ENCODE measurements at places on chromosomes 1 and 21.

DNA sequence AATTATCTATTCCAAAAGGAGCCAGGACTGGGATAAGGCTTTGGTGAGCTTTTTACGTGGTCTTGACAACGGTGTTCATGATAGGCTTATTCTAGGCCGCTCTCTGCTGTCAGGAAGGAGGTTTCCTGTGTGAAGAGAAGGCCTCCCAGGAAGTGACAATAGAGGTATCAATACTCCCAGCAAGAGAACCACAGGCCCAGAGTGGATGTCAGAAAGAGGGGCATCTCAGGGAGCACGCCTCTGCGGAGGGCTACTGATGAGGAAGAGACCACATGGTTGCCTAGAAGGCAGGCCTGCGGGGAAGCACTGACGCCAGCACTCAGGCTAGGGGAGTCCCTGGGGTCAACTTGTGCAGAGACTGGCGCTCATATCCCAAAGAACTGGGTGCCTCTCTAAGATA is 60.4 kb downstream of the ITPKB start:
- no peak for DNase-seq

- no peak for DNase-seq
These were observed 8.8 kb upstream of the OBSCN start for GRCh38 chr1:228198977-228199590.

- no peak for DNase-seq
These were observed 152.2 kb upstream of the RUNX1 start for GRCh38 chr21:35201288-35201687.

GRCh38 chr1:9127395-9128165 is 1.3 kb downstream of the GPR157 start:
- DNase-seq = no peak

- no peak for DNase-seq
These were observed 80.4 kb upstream of the GCLM start for GRCh38 chr1:93989601-93990000.

- DNase-seq = peak; percentile 48
These were observed 8.9 kb downstream of the VPS26C start for GRCh38 chr21:37257967-37258877.

GRCh38 chr1:13766592-13767564 is 66.9 kb downstream of the PRDM2 start:
- no peak for DNase-seq

GRCh38 chr1:160795951-160796383 is at the start of gene LY9:
LY9 (plus strand) TSS chr1:160796174; CDS start chr1:160796188, 14 bp downstream.
- DNase-seq = no peak

DNA sequence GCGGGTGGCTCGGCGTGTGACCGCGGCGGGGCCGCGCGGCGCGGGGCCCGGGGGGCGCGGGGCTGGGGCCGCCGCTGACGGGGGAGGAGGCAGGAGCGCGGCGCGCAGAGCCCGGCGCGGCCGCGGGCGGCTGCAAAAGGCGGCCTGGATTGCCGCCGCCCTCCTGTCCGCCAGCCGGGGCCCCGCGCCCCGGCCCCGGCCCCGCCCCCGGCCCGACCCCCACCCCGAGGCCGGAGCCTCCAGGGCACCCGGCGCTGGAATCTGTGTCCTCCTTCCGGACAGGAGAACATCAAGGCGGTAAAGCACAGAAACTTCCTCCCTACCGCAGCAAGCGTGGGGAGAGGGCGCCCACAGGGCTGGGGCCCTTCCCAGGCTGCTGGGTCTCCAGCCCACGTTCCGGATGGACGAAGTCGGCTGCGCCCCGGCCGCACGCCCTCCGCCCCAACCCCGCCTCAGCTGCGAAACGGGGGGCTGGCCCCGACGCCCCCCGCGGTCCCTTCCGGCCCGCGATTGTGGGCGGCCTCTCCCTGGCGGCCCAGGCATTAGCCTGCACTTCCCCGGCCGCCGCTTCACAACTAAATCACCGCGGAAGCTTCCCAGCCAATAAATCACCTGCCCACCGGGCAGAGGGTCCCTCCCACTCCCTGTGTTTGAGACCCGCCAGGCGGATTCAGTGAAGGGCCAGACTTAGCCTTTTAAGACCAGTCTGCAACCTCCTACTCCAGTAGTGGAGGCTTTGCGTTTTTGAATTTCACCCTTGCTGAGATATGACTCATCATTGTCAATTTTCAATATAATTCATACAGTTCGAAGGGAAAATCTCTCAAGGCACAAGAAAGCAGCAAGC is 106.0 kb downstream of the SLC45A1 start:
- DNase-seq = peak; percentile 39

- no peak for DNase-seq
These were observed 15.3 kb downstream of the CD55 start for GRCh38 chr1:207336559-207337467.

- no peak for DNase-seq
These were observed 112.7 kb upstream of the JUN start for GRCh38 chr1:58896246-58897183.

- DNase-seq = no peak
These were observed 13.1 kb downstream of the BRINP2 start for GRCh38 chr1:177183836-177184235.

- no peak for DNase-seq
These were observed 25.9 kb downstream of the RPAP2 start for GRCh38 chr1:92324784-92325183.

DNA sequence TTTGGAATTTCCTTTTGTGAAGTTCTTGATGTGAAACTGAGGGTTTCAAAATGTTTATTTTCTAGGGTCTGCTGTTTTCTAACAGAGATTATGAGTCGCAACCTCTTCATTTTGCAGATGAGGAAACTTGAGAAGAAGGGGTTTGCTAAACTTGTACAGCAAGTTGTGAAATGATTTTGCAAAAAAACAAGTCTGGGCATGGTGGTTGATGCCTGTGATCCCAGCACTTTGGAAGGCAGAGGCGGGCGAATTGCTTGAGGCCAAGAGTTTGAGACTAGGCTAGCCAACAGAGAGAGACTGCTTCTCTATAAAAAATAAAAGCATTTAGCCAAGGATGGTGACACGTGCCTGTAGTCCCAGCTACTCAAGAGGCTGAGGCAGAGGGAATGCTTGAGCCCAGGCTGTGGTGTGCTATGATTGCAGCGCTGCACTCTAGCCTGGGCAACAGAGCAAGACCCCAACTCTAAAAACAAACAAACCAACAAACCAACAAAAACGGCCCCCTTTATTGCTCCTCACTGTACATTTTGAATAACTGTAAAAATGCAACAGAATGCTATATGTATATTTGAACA is 9.9 kb downstream of the TRIM67 start:
- DNase-seq = no peak

DNA sequence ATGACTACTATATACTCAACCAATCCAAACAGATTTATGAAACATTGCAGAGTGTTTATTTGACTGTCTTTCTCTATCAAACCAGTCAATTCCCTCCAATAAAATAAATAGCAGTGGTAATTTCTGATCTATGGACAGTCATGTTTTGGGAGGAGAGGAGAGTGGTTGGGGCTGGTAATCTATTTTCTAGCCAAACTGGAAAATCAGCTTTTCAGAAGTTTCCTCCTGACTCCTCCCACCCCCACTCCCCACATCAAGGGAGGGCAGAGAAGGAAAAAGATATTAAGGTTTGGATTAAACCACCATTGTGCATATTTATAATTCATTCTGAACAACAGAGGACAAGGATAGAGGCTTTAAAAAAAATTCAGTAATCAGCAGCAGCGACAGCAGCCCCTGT is 69.4 kb upstream of the SOX13 start:
- no peak for DNase-seq

- no peak for DNase-seq
These were observed 6.5 kb downstream of the TMEM54 start for GRCh38 chr1:32894681-32895080.

- DNase-seq = no peak
These were observed 108.7 kb downstream of the ENAH start for GRCh38 chr1:225544263-225544662.

- DNase-seq = no peak
These were observed 48.9 kb downstream of the SKI start for GRCh38 chr1:2276803-2277580.

DNA sequence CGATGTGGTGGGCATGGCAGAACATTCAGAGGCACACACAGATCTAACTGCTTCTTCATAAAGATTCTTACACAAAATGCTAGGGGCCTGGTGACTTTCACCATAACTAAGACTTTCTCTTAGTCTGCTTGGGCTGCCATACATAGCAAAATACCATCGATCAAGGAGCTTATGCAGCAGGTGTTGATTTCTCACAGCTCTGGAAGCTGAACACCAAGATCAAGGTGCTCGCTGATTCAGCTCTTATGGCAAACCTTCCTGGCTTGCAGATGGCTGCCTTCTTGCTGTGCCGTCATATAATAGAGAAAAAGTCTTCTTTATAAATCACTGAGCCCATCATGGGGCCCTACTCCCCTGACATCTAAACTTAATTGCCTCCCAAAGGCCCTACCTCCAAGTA is 487.3 kb downstream of the AJAP1 start:
- DNase-seq = no peak

GRCh38 chr21:36048357-36048756 is 12.0 kb downstream of the SETD4 start:
- no peak for DNase-seq

DNA sequence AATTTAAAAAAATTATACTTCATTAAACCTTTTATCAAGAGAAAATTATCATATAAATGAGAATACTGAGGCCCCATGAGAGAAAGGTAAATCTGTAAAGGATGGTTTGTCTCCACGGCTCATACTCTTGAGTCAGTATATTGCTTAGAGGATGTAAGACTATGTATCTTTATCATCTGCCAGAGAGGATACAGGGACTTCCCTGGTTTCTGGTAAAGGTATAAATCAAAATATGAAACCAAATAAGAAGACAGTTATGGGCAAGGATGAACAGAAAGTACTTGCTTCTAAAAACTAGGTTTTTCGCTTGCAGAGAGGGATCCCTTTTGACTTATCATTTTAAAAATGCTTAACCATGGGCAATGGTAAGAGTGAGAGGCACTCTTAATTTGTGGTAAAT is 112.4 kb downstream of the POU2F1 start:
- no peak for DNase-seq

All from kidney capillary endothelial cell (primary cell).